ENCODE measurements at places on chromosomes 3 and 15. TPM values are rescaled to one million over a fixed set of nuclear protein-coding genes. Genes with fewer than 3 reads are reported as not detected.

DNA sequence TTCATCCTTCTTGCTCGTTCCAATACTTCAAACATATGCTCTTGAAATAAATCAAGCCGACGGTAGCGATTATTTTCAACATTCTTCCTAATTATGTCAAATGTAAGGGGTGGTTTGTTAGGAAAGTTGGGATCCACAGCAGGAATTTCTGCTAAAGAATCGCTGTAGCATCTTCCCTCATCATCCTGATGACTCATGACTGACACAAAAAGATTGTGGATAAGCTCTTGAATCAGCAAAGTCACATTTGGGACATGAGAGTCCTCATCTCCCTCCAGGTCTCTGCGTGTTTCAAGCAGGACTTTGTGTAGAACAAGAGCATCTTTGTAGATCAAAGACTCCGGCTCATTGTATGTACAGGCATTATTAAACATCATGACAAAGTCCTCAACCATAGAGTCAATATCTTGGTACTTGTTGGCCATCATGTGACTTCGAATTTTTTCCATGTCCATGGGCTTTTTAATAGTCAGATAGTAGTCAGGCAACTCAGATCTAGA lies 73.0 kb downstream of the UQCC5 start:
- H3K36me3 ChIP-seq: peaks cover 14% of the 10 kb centered on the region
- no peaks in the 10 kb centered on the region for H3K27me3 ChIP-seq
- no peak for DNase-seq
- H3K4me1 ChIP-seq: no peaks in the 10 kb centered on the region

GRCh38 chr3:172120912-172121311 lies 81.5 kb downstream of the FNDC3B start:
- no peak overlapping the region for H3K4me3 ChIP-seq
- no peaks in the 10 kb centered on the region for H3K36me3 ChIP-seq
- H3K27me3 ChIP-seq: no peaks in the 10 kb centered on the region
- H3K27ac ChIP-seq: no peak overlapping the region
- DNase-seq: no peak
- no peaks in the 10 kb centered on the region for H3K4me1 ChIP-seq

The LYZL4 gene
- total RNA-seq: not detected

The PYGO1 gene
- not detected for total RNA-seq

DNA sequence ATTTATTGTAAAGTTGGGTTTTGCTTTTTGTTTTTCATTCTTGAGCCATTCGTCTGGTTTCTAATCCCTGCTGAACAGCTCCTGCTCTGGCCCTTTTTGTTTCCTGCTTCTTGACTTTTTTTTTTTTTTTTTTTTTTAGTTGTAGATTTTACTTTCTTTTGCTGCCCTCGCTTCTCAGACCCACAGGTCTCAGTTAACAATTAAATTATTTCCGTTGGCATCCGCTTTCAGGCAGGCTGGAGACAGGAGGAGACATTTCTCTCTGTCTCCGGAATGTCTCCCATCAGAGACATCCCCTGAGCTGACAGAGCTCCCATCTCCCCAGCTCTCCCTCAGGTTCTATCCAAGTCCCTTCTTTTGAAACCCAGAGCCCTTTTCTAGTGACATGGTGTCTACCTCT lies 68.6 kb downstream of the SLC6A6 start:
- peaks cover 43% of the 10 kb centered on the region for H3K36me3 ChIP-seq
- H3K27me3 ChIP-seq: no peaks in the 10 kb centered on the region

GRCh38 chr3:167798443-167798842 lies 62.9 kb downstream of the SERPINI1 start:
- no peak for DNase-seq
- H3K4me3 ChIP-seq: no peak overlapping the region
- H3K27me3 ChIP-seq: no peaks in the 10 kb centered on the region

- no peaks in the 10 kb centered on the region for H3K4me1 ChIP-seq
- H3K4me3 ChIP-seq: no peak overlapping the region
- H3K27me3 ChIP-seq: no peaks in the 10 kb centered on the region
- no peak overlapping the region for H3K27ac ChIP-seq
Observed at GRCh38 chr15:64267331-64267973, 88.5 kb downstream of the CSNK1G1 start.

DNA sequence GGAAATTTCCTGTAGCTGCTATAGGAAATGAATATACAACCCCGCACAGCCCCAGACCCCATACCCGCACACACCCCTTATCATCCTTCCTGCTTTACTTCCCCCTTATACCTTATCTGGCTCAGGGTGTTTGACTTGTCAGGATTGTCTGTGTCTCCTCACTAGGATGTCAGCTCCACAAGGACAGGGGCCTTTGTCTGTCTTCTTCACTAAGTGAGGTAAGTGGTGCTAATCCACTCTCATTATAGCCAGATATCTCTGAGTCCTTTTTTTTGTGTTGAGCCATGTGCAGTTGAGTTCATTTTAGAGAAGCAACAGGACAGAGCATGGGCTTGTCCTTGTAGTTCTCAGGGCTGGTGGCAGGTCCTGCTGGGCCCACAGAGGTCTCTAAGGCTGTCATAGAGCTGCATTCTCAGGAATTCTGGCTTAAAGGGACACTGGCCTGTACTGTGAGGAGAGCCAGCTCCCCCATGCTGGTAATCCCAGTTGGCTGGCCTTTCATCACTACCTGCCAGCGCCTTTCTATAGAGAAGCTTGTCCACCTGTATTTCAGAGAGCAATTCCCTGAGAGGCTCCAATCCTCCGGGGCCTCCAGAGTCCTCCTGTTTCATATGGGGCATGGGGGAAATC lies 9.0 kb downstream of the KY start:
- DNase-seq: no peak
- H3K4me1 ChIP-seq: no peaks in the 10 kb centered on the region
- H3K27ac ChIP-seq: no peak overlapping the region

The SYNPR gene
- total RNA-seq: not detected

DNA sequence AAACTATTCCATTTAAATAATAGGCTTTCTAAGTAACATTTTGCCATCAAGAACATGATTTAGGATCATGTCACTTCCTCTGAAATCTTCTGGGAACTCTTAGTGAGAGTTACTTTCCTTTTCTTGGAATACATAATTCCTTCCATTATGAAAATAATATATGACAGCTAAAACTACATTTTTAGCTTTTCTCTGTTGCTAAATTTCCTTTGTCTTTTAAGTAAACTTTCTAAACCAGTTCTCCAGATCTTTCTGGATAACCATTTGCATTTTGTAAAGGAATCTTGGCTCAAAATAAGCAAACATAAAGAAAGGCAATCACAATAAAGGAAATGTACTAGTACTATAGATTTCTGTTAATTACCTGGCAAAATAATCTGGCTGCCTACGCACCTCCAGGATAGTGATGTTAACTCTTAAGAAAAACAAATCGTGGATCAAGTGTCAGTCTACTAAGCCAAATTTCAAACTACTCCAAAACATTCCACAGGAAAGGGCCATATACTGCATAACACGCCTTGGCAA lies 165.7 kb downstream of the ZNF385D start:
- no peaks in the 10 kb centered on the region for H3K36me3 ChIP-seq
- no peaks in the 10 kb centered on the region for H3K4me1 ChIP-seq
- H3K27me3 ChIP-seq: no peaks in the 10 kb centered on the region
- H3K27ac ChIP-seq: no peak overlapping the region
- no peak overlapping the region for H3K4me3 ChIP-seq

GRCh38 chr3:122508135-122508914 lies 6.4 kb downstream of the KPNA1 start:
- H3K36me3 ChIP-seq: no peaks in the 10 kb centered on the region
- H3K27ac ChIP-seq: no peak overlapping the region
- H3K27me3 ChIP-seq: no peaks in the 10 kb centered on the region
- DNase-seq: no peak
- H3K4me1 ChIP-seq: peaks cover 36% of the 10 kb centered on the region

The NR1I2 gene
- total RNA-seq: 0.49 TPM

GRCh38 chr3:35867791-35868190 lies 228.5 kb downstream of the ARPP21 start:
- H3K4me3 ChIP-seq: no peak overlapping the region
- no peaks in the 10 kb centered on the region for H3K36me3 ChIP-seq
- DNase-seq: no peak

DNA sequence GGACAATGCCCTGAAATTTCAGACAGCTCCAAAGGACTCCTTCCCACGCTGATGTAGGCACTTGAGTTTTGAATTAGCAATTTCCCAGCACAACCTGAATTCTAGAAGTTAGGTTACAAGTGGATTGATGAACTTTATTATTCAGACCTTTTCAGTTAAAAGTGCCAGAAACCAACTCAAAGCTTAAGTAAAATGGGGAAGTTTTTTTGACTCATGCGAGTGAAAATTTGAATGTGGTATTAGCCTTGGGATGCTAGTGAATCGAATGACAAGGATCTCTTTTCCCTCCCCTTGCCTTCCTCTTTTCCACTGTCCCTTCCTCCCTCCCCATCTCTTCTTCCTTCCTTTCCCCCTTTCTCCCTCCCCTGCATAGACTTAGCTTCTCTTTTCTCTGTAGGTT lies 295.1 kb upstream of the PROK2 start:
- no peaks in the 10 kb centered on the region for H3K4me1 ChIP-seq
- no peaks in the 10 kb centered on the region for H3K27me3 ChIP-seq
- H3K27ac ChIP-seq: no peak overlapping the region
- no peaks in the 10 kb centered on the region for H3K36me3 ChIP-seq
- H3K4me3 ChIP-seq: no peak overlapping the region

DNA sequence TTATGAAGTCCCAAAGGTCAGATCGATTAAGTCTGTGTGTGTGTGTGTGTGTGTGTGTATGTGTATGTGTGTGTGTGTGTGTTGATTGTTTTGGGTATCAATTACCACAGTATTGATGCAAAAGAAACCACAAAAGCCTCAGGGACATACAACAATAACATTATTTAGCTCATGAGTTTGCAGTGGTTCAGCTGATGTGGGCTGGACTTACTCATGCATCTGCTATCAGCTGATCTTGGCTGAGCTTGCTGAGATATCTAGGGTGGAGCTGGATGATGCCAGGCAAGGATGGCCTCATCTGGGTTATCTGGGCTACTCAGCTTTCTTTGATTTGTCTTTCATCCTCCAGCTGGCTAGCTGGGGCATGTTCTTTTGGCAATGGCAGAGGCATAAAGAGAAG lies 82.4 kb upstream of the PRR23C start:
- no peak overlapping the region for H3K27ac ChIP-seq
- H3K36me3 ChIP-seq: no peaks in the 10 kb centered on the region
- DNase-seq: no peak
- no peaks in the 10 kb centered on the region for H3K4me1 ChIP-seq

GRCh38 chr3:123947482-123947881 lies 13.5 kb downstream of the CCDC14 start:
- no peaks in the 10 kb centered on the region for H3K4me1 ChIP-seq
- H3K36me3 ChIP-seq: no peaks in the 10 kb centered on the region
- no peak overlapping the region for H3K27ac ChIP-seq
- no peak overlapping the region for H3K4me3 ChIP-seq
- H3K27me3 ChIP-seq: no peaks in the 10 kb centered on the region

GRCh38 chr3:128278130-128278529 lies 124.8 kb downstream of the EEFSEC start:
- no peak overlapping the region for H3K27ac ChIP-seq
- H3K4me1 ChIP-seq: no peaks in the 10 kb centered on the region
- H3K27me3 ChIP-seq: no peaks in the 10 kb centered on the region
- H3K36me3 ChIP-seq: no peaks in the 10 kb centered on the region
- DNase-seq: no peak

The RGMA gene
- total RNA-seq: not detected

Measured in CD4-positive, alpha-beta memory T cell (primary cell).